Activated T-cell treated with anti-CD3 and anti-CD28 coated beads, Interleukin-2, amount 50 U/mL, for 72 hours (primary cell): ENCODE measurements at places on chromosomes 13 and 19. TPM values are rescaled to one million over a fixed set of nuclear protein-coding genes. Genes with fewer than 3 reads are reported as not detected.

DNA sequence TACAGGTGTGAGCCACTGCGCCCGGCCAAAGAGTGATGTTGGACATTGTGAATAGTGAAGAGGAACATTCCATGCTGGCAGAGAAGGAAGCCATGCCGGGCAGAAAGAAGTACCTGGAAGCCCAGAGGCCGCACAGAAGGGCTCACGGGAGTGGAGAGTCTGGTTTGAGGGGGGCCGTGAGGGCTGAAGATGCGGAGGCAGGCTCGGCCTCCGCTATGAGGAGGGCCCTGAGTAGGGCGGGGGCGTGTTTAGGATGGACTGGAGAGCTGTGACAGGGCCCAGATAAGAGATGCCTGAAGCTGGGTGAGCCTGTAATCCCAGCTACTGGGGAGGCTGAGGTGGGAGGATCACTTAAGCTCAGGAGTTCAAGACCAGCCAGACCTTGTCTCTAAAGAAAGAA, 1.6 kb downstream of the JOSD2 start:
- DNase-seq, result no peak

DNA sequence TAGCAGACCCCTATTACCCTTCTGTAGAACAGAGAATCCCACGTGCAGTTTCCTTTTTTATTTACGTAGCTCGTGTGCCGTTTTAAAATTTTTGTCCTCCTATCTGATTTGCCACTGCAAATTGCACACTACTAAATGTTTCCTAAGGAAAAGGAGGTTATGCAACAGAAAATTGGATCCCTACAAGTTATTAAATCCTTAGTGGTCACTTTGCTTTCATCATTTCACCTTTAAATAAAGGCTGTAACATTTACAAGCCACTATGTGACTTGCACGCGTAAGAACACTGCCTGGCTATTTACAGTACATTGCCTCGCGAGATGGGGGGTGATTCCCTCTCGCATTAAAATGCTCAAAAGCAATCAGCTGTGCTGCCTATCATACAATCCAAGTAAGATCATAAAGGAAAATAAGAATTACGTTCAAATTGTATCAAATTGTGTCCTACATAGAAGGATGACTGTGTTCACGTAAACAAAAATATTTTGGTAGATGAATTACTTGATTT, 525.6 kb downstream of the SUCLA2 start:
- no peak for DNase-seq

DNA sequence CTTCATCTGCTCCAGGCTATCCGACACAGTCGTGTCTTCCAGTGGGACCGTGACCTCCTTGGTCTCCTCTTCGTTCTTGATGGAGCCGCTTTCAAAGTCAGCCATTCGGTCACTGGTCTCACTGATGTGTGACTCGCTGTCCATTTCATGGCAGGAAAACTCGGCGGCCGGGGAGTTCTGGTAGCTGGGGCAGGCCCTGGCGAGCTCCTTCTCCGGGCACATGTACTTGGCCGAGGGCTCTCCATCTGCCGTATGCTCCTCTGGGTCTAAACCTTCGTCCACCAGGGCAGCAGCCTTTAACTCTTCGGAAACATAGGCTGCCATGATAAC, 69.8 kb downstream of the TSHZ3 start:
- no peak for DNase-seq

The MEDAG gene
- total RNA-seq, result not detected

- no peak for DNase-seq
Measured at GRCh38 chr13:80562433-80563156, 221.7 kb upstream of the SPRY2 start.

DNA sequence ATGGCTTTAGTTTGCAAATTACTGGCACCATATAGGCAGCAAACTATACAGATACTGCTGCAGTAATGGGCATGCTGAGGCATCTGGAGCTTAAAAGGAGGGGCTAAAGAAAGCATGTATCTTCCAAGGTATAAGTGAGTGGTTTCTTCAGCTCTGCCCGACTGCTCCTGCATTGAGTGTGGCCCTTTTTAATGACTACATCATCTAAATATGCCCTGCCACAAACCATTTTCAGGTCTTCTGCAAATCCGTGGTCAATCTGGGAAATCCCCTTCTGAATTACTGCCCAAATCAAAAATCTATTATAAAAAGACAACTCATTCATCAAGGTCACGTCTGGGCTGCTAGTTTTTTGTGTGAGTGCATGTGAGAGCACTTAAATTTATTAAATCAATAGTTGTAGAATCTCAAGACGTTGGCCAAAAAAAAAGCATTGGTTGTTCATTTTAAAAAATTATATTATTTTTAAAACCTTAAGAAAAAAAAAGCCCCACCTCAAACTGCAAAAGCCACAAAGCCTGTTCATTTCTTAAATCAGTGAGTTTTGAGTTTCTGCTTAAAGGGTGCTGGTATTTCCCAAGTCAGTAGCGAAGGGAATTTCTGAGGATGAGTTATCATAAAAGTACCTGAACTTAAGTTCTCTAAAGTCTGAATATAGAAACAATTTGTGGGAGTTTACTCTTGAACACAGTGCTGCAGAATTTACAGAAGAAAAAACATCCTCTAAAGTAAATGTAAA, 16.3 kb downstream of the LCP1 start:
- DNase-seq, result peak; percentile 59

DNA sequence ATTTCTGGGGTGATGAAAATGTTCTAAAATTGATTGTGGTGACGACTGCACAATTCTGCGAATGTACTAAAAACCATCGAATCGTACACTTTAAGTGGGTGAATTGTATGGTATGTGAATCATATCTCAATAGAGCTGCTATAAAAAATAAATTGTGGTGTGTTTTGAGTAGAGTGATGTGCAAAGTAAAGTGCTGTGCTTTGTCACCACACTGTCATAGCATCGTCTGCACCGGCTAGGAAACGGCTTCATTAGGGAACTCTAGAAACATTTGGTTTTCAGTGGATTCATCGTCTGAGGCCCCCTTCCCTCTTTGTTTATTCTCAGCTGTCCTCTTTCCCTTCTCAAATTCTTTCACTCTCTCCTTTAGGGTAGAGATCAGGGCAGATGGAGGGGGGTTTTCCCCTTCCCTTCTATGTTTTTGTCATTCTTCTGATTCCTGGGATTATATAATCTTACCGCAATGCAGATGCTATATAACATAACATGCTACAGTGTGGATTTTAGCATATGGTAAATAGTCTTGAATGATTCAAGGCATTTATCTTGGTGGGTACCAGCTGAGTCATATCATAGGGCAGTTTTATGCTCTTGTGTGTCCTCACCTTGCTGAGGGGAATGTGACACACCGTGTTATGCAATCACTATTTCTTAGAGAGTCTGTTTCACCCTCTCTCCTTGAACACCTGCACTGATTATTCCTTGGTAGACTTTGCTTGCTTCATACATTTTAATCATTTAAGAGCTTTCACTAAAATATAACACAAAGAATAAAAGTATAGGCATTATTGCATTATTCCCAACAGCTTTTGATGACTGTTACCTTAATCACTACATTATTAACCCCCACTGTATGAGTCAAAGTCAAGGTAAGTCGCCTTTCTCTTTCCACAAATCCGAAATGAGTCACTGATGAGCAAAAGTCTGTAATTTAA, 239.4 kb downstream of the DCLK1 start:
- DNase-seq, result no peak

The RNF225 gene
- total RNA-seq, result 0.58 TPM

The HSH2D gene
- 37.2 TPM for total RNA-seq

The SYT5 gene
- total RNA-seq, result 1.9 TPM

The SYNGR4 gene
- 0.25 TPM for total RNA-seq

The PNMA8A gene
- not detected for total RNA-seq

GRCh38 chr13:90696254-90696653, 651.2 kb upstream of the MIR17HG start:
- no peak for DNase-seq

DNA sequence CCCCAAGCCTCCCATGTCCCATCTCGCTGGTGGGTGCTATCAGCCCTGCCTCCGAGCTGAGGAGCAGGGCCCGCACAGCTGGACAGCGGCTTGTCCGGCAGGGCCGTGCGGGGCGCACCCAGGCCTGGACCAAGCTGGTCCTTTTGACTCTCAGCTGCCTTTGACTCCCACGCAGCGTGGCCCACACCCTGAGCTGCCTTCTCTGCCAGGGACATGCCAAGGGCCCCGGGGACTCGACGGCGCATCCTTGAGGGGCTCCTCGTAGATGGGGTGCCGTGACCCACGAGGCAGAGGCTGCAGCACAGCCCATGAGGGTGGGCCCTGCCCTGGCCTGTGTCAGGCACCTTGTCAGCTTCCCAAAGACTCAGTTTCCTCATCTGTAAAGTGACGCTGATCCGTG, 38.8 kb upstream of the F7 start:
- no peak for DNase-seq

The CEACAM3 gene
- total RNA-seq, result not detected

GRCh38 chr19:934865-935479, 9.1 kb downstream of the ARID3A start:
- no peak for DNase-seq

- no peak for DNase-seq
Measured at GRCh38 chr13:101584331-101584730, 131.9 kb downstream of the ITGBL1 start.

DNA sequence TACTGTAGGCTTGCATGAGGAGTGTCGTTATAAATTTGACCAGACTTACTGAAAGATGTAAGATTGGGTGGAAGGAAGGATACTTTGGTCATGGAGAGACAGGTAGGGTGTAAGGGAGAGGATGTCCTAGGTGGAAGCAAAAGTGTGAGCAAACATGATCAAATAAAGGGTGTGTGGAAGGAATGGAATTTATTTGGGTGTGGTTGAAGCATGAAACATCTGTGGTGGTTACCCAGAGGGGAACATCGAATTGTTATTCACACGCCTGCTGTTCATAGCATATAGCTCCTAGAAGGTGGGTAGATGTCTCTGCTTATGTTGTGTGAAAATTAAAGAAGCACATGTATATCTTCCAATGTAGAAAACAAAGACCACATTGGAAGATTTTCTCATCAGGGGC, 157.7 kb downstream of the ATP8A2 start:
- no peak for DNase-seq

GRCh38 chr13:40662866-40663265, 3.6 kb downstream of the FOXO1 start:
- DNase-seq, result peak; percentile 42

The OSCAR gene
- total RNA-seq, result 2.3 TPM

DNA sequence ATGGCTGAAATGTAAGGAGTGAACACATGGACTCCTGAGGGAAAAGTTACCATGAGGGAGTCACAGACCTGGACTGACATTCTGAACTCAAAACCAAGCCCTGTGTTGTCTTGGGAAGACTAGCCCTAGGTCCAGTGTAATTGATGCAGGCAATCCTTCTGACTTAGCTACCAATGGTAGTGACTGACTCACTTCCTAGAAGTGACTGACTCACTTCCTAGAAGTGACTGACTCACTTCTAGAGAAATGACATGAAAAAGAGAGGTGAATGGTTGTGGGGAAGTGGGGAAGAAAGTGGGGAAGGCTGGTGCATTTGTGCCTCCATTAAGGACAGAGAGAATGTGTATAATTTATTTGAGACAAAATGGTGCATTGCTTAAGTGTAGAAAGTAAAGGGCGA, 49.9 kb downstream of the EDNRB start:
- peak; percentile 6 for DNase-seq

- DNase-seq, result no peak
Measured at GRCh38 chr13:26999499-26999898, 172.1 kb downstream of the USP12 start.

DNA sequence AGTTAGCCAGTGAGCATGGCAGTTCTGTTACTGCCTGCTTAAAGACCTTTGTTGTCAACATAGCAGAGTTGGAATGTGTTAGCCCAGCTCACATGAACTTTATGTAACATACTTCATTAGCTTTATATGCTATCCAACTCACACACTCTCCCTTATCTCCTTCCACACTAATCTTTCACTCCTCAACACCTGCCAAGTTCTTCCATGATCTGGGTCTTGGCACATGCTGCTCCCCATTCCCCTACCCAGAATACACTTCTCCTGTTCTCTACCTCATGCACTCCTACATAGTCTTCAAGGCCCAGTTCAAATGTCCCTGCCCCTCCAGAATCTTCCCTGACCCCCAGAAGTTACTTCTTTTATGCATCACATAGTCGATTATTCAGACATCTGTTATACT, 179.3 kb downstream of the KATNAL1 start:
- no peak for DNase-seq

DNA sequence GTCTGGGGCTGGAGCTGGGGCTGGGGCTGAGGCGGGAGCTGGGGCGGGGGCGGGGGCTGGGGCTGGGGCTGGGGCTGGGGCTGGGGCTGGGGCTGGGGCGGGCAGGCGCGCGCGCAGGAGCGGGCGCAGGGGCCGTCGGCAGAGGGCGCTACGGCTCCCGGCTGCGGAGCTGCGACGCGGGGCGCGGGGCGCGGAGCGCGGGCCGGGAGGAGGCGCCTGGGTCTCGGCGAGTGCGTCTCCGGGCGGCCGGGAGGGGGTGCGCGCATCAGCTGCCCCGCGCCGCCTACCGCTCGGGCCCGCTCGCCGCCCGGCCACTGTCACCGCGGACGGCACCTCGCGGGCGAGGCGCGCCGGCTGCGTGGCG, 422 bp upstream of the MTUS2 start:
- DNase-seq, result peak; percentile 79

GRCh38 chr13:31970231-31970930, 61.2 kb upstream of the FRY start:
- no peak for DNase-seq

DNA sequence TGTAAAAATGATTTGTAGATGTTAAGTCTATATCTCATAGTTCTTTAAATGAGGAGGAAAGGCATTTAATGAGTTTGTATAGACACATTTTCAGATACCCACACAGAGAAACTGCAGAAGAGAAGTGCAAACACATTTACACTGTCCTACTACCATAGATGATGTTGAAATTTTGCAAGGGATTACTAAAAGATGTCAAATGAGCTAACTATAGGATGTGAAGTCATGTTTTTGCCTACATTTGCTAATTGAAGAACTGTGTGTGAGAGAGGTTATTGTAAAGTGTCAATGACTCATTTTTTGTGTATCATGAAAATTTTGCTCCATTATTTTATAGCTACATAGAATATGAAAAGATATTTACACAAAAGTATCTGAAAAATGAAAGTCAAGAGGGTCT, 178.9 kb downstream of the ITGBL1 start:
- no peak for DNase-seq

DNA sequence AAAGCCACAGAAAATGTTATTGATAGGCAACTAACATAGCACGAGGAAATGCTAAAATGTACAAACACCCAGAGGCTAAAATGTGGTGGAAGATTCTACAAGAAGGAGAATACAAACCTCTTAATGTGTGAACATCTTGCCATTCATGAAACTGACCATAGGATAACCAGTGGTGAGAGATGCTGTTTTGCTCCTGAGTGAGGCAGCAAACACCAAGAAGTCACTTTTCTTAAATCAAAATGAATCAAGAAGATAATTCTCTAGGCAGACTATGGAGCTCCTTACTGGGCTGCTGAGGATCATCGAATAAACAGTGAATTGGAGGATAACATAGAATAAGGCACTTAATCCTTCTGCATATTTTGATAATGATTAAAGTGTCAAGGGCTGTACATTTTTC, 375.4 kb upstream of the SLITRK6 start:
- no peak for DNase-seq

The DIAPH3 gene
- 30.8 TPM for total RNA-seq
